ENCODE measurements at places on chromosomes 3 and 15. TPM values are rescaled to one million over a fixed set of nuclear protein-coding genes. Genes with fewer than 3 reads are reported as not detected.
A peak's percentile ranks its signal among the peaks of the same experiment; 100 is the strongest.

DNA sequence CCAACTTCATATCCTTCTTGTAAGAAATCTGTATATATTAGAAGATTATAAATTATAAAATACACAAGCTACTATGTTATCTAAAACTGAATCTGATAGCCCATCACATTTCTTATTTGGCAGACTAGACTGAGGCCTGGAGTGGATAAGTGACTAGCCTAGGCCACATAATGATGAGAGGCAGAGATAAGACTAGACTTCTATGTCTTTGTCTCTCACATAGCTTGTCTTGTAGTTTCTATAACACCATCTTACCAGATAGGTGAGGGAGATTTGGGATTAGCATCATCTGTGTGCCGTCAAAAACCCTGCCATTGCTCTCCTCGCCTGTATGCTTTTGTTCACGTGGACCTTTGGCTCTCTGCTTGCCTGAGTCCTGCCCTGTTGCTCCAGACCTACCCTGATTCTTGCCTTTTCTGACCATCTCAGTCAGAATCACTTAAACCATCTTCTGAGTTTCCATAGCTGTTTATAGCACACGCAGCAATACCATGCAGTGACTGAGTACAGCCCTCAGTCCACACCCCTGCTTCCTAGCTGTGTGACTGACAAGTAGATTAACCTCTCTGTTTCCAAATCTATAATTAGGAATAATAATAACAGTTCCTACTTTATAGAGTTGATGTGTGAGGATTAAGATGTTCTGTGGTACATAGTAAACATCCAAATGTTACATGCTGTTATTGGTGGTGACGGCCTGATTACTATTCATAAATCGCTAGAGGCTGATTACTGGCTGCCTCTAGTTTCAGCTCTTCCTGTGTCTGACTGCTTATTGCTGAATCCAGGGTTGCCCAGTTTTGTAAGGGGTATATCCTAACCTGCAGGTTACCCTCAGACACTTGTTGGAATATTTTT, 49.7 kb downstream of the PDE8A start:
- DNase-seq, result no peak

DNA sequence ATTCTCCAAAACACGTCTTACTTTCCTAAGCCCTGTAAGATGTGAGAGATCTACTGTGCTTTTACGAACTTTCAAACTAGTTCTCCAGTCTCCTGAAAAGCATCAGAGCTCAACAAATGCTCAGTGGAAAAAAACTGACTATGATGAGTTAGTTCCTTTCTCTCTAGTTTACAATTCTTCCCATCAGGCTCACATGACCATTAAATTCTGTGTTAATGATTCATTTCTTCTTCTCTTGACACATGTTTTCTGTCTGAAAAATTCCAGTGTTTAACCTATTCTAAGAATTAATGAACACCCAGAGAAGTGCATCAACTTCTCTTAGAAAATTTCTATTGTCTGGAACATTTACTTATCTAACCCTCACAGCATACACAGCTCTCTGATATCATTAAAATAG, 844.3 kb downstream of the SI start:
- DNase-seq, result no peak

- DNase-seq, result peak; percentile 91
Observed at GRCh38 chr15:40069178-40070165, 30.5 kb upstream of the SRP14 start.

The PARP6 gene
- 57.0 TPM for total RNA-seq

The IFT57 gene
- 53.7 TPM for total RNA-seq

The RAB6B gene
- 8.9 TPM for total RNA-seq

The ADGRG7 gene
- not detected for total RNA-seq

The ALG1L2 gene
- 1.1 TPM for total RNA-seq
